ENCODE measurements at places on chromosomes 16 and 17.

- DNase-seq, result no peak
These were observed 35.7 kb downstream of the ATF7IP2 start for GRCh38 chr16:10421596-10421995.

DNA sequence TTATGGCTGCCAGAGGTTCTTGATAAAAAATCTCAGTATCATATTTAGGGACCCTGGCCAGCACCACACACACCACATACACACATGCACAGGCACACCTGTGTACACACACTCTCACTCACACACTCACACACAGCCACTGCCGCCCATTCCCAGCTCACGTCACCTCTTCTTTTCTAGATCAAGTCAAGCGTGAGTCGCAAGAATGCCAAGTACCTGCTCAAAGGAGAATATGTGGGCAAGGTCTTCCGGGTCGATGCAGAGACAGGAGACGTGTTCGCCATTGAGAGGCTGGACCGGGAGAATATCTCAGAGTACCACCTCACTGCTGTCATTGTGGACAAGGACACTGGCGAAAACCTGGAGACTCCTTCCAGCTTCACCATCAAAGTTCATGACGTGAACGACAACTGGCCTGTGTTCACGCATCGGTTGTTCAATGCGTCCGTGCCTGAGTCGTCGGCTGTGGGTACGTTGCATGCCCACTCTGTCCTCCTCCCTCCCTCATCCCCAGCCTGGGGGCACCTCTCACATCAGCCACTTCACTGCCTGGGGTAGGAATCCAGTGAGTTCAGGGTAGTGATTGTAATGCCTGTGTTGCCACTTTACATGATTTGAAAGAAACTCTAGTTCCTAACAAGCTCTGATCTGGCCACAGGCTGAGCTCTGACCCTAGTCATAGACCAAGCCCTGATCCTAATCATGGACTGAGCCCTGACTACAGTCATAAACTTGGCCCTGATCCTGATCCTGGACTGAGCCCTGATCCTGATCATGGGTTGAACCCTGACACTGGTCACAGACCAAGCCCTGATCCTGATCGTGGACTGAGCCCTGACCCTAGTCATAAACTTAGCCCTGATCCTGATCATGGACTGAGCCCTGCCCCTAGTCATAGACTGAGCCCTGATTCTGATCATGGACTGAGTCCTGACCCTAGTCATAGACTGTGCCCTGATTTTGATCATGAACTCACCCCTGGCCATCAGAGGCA lies 20.4 kb downstream of the CDH5 start:
- no peak for DNase-seq

DNA sequence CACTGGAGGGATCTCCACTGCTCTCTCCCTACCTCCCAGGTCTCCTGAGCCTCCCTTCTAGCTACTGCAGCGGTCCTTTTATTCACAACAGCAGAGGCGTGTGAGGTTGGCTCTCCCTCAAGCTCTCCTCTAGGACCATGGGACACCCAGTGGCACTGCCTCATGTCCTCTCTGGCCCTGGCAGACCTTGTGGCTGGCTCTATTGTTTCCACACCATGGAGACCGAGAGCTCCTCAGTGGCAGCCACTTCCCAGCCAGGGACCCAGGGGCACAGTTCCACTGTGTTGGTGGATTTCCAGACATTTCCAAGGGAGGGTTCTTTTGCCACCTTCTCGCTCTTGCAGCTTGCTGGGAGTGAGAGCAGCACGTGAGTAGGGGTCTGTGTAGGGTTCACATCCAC lies 204.9 kb downstream of the AXIN2 start:
- no peak for DNase-seq

DNA sequence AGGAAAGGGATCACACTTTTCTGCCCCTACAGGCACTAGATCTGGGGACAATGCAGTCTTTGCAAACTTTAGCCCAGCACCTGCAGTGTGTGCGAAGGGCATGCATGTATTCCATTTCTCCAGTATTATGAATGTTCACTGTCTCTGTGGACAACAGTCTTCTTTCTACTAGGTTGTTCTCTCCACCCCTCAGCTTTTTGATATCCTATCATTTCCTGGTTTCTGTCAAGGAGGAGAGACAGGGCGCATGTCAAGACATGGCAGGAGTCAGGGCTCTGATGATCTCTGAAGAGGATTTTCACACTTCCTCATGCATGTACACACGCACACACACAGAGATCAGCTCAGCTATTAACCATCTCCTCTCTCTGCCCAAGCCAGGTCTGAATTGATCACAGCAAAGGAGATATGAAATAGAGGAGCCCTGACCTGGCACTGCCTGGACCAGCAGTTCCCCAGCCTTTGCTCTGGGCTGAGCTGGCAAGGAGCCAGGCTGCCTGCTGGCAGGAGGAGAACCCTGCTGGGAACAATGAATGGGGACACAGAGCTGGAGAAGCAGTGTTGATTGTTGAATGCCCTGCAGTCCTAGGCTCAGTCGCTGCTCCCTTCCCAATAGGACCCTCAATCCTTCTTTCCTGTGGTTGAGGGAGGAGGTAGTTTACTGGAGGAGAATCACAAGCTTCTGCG lies 2.6 kb downstream of the GPR179 start:
- DNase-seq, result no peak

DNA sequence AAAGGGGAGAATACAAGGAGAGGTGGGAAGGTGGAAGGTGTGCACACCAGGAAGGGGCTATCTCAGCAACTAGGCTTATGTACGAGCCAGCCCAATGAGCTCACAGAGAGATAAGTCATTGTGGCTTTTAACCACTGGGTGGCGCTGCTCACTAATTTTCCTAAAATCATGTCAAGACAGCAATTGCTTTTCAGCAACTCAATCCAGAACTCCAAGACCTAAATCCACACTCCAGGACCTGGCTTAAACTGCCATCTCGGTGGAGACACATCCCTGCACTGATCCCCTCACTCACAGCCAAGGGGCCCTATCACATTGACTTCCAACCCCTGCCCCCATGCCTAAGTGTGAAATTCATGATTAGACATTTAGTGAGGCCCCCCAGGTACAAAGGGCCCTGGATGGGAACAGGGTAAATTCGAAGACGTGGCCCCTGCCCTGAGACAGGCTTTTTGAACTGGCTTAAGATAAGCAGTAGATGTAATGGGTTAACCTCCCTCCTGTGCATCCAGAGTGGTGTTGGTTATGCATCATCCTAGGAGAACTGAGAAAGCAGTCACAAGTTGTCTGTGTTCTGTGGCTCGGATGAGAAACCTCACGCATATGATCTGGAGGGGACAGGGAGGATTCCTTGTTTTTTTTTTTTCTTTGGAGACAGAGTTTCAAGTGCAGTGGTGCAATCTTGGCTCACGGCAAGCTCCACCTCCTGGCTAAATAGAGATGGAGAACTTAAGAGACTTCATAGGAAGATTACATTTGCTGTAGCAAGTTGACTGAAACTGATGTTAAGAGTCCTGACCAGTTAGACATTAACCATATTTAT lies 11.5 kb downstream of the CCL16 start:
- DNase-seq, result peak; percentile 27

- DNase-seq, result no peak
These were observed 19.3 kb downstream of the CARHSP1 start for GRCh38 chr16:8849411-8850011.

- DNase-seq, result no peak
These were observed 74.7 kb downstream of the WIPI1 start for GRCh38 chr17:68382582-68383085.

- no peak for DNase-seq
These were observed 1.4 kb downstream of the HES7 start for GRCh38 chr17:8122422-8122923.

GRCh38 chr17:49989518-49989880 lies 5.5 kb downstream of the DLX3 start:
- no peak for DNase-seq

GRCh38 chr17:7122381-7122780 lies 7.8 kb upstream of the ASGR2 start:
- no peak for DNase-seq

- DNase-seq, result no peak
These were observed 5.6 kb upstream of the TBX2 start for GRCh38 chr17:61393904-61394629.

GRCh38 chr17:37283414-37283961 lies 92.3 kb upstream of the C17orf78 start:
- no peak for DNase-seq

DNA sequence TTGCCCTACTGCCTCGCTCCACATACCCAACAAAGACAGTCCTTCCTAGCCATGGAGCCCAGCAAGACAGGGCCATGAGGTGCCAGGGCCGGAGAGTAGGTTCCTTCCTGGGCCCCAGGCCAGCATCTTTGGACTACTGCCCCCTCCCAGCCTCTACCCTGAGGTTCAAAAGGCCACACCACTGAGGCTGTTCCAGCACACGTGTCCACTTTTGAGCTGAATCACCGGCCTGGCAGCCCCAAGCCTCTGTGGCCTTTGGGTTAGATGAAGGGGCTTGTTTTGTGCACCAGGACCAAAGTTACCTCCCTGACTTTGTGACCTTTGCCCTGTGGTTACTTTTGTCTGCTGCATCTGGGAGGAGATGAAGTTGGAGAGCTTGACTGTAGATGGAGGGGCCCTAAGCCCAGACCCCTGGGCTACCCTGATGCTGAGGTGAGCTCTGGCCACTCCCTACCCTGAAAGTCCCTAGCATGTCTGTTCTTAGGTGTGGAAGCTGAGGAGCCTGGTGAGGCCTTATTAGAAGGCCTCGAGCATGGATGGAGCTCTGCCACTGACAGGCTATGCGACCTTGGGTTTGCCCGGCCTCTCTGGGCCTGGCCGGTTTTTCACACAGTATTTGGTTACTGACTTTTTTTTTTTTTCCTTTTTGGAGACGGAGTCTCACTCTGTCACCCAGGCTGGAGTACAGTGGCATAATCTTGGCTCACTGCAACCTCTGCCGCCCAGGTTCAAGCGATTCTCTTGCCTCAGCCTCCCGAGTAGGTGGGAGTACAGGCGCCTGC lies 12.0 kb downstream of the SEZ6 start:
- DNase-seq, result no peak

DNA sequence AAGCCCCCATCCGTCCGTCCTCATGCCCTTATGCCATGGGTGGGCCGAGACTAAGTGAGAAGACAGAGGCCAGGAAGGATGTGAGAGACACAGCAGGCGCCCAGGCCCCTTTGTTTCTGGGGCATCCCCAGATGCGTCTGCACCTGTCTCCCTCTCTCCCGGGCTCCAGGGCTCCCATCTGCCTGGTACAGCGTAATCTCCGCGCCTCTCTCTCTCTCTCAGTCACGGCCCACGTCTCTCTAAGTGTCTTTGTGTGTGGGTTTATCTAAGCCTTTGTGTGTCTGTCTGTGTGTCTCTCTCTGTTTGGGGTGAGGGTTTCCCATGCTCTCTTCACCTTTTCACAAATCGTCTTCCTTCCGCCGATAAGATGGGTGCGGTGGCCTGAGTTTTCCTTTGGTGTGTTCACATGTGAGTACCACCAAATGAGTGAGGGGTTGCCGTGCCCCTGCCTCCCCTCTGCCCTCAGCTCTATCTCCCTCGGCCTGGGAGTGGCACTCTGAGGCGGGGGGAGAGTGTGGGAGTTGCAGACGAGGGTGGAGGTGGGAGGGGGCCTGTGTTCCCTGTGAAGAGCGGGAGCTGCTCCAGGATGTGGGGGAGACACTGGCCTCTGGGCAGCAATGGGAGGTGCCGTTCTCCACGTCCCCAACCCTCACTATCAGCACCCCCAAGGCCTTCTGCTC lies 25.8 kb upstream of the ABCC3 start:
- no peak for DNase-seq

- DNase-seq, result no peak
These were observed 37.0 kb downstream of the GAS7 start for GRCh38 chr17:10161386-10161785.

GRCh38 chr17:45311760-45312476 lies 4.9 kb downstream of the MAP3K14 start:
- DNase-seq, result no peak

DNA sequence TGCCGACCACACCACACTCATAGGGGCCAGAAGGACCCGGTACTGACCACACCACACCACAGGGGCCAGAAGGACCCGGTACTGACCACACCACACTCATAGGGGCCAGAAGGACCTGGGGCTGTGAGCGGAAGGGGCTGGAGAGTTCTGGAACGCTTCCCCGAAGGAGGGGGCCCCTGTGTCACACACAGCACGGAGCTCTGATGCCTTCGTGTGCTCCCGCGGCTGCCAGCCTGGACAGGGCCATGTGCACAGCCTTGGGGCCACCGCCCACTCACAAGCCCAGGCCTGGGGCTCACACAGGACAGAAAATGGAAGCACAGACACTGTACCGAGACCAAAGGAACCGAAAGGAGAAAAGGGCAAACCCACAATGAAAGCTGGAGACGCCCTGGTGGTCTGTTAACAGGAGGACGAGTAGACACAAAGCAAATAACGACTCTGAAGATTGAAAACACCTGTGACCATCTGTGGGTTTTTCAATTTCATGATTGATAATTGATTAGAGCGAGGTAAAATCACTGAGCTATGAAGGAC lies 106.5 kb upstream of the METRNL start:
- no peak for DNase-seq

DNA sequence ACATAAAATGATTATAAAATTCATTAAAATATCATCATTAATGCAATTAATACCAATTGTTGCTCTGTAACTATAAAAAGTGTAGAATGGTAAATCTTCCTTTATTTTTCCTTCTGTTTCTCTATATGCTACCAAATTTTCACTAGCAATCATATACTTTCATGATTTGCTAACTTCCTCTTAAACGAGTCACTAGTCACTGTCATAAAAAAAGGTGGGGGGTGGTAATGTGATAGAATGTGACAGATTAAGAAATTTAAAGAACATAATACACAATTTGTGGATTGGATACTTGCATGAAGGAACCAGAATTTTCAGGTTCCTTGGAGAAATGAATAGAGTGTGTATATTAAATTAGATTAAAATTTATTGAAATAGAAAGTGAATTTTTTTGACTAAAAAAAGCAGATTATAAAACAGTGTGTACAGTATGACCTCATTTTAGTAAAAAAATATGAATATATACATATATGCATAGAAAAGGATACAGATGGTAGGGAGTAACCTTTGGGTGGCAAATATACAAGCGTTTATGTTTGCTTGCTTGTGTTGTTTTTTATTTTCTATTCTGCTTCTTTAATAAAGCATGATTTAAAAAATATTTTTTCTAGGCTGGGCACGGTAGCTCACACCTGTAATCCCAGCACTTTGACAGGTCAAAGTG lies 56.7 kb upstream of the C17orf78 start:
- no peak for DNase-seq

DNA sequence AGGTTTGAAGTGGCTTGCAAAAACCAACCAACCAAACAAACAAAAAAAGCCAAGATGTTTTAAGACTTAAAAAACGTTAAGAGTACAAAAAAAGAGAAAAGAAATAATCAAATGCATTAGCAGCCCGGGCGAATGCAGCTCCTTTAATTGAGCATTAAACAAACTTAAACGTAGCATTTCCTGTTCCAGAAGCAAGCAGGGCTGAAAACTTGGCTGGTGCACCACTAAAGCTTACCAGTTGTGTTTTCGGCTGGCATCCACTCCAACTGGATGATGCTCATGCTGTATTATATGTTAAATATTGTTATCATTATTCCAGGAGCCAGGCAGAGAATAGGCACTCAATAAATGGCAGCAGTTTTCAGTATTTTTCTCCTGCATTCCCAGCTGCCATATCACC lies 45.1 kb downstream of the IRX6 start:
- DNase-seq, result no peak

- DNase-seq, result no peak
These were observed 97.4 kb upstream of the CACNG5 start for GRCh38 chr17:66737524-66737923.

- DNase-seq, result no peak
These were observed 163.5 kb downstream of the RAB11FIP4 start for GRCh38 chr17:31554930-31555329.
